ENCODE measurements at places on chromosomes 16 and 17.

DNA sequence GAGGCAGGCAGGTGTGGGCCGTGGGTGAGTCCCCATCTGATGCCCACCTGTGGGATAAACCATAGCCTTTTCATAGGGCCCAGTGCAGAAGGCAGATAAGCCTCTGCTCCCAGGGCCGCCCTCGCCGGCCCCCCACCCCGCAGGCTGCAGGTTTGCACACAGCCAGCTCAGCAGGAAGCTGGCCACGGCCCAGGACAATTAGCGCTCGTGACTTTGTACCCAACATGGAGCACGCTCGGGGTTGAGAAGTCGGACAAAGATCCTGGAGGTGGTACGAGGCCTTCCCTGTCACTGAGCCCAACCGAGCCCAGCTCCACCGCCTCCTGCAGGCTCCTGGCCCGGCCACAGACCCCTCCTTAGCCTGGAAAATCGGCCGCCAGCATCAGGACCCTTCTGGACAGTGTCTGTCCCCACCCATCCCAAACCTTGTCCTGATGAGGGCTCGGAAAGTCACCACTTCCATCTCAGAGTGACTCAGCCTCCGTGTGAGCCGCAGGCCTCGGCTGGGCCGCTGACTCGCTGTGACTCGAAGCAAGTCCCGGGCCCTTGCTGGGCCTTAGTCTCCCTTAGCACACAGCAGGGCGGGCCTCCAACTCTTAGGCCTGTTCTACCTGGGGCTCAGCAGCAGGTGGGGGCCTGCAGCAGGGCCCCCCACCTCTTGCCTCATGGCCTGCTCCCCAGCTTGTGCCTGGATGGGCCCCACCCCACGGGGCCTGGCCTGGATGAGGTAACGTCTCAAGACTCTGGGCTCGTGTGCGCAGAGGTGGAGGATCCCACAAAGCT is 22.7 kb downstream of the FAM83G start:
- no peak for DNase-seq

GRCh38 chr16:81094771-81095251 is 1.4 kb downstream of the GCSH start:
- no peak for DNase-seq

GRCh38 chr17:1056761-1057160 is 59.8 kb downstream of the TIMM22 start:
- no peak for DNase-seq

DNA sequence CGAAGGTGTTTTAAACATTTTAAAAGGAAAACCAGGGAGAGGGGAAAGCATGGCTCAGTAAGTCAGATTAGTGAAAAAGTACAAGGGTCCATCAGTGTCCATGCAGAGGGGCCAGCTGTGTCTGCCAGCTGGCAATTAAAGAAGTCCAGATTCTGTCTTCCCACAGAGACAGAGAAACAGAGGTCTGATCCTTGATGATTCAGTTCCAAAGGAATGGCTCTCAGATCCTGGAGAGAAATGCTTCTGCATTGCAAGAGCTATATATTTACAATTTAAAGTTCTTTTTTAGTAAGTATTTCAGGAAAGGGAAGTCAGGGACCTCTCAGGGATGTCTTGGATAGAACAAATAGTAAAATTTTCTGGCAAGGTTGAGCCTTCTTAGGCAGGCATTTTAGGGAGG is 56.2 kb downstream of the HSD17B2 start:
- DNase-seq, result no peak

DNA sequence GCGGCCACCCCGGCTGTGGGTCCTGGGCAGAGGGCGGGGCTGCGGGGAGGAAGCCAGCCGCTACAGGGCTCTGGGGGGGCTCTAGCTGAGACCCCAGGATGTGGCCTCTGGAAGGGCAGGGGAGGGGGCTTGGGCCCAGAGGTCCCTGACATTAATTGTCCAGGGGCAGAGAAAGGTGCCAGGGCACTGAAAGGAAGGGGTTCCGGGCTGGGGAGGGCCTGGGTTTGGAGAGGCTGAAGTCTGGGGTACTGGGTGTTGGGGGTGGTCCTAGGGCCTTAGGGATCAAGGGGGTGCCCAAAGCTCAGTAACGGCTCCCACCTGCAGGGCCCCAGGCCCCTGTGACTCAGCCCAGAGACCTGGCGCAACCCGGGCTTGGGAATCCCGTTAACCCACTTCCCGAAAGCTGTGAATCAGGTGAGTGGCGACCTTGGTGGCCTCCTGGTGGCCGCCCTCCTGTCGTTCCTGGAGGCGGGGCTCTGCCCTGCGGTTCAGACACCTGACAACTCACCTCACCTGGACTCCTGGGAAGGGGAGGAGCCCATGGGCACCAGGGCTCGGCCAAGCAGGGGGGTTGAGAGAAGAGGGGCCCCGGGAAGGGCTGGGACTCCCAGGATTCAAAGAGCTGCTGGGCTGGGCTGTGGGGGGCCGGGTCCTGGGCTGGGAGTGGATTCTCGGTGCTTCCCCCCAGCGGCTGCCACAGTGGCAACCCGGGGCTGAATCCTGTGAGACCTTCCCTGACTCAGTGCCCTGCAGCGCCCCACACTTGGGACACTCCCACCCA is 465 bp upstream of the PRSS22 start:
- no peak for DNase-seq

- DNase-seq, result no peak
Observed at GRCh38 chr17:39173526-39174274, 7.7 kb upstream of the ARL5C start.

DNA sequence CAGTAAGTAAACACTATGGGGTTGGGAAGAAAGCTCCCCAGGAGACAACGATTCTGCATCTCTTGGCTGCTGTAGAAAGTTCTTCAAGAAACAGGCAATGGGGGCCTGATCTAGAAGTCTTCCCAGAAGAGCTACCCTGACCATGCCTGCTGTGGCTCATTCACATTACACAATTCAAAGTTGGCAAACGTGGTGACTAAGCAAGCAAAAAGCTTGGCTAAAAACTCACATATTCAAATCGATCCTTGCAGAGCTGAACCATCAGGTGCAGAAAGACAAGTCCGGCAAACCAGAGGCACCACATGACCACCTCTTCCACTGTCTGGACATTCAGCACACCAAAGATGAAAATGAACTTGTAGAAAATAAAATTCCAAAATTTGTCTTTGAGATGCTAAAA is 16.1 kb downstream of the AMFR start:
- DNase-seq, result no peak

- DNase-seq, result no peak
Observed at GRCh38 chr17:57197466-57198071, 58.8 kb upstream of the MSI2 start.

DNA sequence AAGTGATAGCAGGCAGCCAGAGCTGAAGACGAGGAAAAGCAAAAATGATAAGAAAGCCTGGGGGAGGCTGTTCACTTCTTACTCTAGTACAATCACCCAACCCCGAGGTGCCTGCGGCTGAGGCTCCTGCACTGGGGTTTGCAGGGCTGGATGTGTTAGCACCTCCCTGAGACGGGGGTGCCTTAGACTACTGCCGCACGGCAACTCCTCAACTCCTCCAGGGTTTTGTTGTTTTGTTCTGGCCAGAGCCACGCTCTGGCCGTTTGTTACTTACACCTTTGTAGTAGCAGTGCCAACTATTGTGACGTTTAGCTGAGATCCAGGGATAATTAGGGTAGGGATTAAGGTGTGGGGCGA is 51.5 kb downstream of the LDHD start:
- DNase-seq, result no peak

DNA sequence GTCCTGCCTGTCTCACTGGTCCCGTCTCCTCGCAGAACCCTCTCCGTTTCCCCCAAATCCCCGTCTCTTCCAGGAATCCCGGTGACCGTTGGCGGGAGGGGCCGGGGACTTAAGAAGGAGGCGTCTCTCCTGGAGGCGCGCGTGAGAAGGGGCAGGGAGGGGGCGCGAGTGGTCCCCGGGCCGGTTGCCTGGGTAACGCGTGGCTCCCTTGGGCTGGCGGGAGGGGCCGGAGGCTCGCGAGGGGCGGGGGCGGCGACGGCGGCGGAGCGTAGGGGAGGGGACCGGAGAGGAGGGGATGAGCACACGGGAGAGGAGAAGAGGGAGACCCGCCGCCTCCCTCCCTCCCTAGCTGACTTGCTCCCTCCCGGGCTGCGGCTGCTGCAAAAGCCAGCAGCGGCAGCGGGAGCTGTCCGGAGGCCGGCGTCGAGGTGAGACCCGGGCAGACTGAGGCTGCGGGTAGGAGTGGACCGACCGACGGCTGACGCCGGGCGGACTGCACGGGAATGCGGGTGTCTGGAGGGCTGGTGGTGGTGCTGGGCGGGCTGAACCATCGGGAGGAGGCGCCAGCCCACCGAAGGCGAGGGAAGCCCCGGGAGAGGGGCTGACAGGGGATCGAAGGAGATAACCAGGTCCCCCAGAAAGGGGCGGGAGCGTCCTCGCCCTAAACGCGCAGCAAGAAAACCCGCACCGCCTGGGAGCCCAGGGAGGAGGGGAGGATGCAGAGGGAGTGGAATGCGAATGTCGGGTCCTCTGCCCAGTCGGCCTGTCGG is at the start of gene PRRT2:
Gene PRRT2 (plus strand): TSS at position 298 of the 770 bp plus-strand sequence. CDS start 862 bp downstream, outside the sequence.
- peak; percentile 60 for DNase-seq
